AG04449 (cell line): ENCODE measurements at places on chromosomes 5 and 9.
A peak's percentile ranks its signal among the peaks of the same experiment; 100 is the strongest.

DNA sequence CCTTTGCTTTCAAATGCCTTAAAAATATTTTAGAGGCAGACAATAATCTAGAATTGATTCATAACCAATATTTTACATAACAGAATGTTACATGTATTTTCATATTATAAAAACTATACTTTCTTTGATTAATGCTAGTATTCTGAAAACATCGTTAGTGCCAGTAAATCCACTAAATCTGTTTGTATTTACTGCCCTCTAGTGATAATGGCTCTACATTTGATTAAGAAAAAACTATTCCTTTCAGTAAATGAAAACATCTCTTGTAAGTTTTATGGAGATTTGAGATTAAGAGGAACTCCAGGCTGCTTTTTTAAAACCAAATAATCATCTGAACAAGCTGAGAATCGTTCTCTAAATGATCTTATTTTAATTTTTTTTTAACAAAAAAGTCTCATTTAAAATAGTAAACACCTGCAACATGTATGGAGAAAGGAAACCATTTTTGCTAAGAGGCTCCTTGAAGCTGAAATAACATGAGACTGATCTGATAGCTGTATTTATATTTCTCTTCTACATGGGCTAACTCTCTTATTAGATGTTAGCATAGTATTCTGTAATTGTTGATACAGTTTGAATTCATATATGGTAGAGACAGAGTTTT, 424.7 kb downstream of the RAB3C start:
- DNase-seq: no peak

DNA sequence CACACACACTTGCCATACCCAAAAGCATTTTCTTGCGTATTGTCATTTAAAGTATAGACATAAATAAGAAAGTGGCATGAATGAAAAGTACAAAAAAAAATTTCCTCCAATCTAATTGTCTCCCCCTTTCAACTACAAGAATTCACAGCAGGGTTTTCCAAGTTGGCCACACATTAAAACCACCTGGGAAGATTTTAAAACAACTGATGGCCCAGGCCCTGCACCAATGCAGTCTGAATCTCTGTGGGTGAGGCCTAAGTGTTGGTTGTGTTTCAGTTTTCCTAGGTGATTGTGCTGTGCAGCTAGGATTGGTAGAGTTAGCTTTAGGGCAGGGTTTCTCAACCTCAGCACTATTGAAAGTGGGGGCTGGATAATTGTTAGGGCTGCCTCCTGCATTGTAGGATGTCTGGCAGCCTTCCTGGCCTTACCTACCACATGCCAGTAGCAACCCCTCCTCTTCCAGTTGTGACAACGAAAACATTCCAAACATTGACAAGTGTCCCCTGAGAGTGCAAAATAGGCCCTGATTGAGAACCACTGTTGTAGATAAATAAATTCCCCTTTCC, 337.1 kb downstream of the KIAA0825 start:
- no peak for DNase-seq

DNA sequence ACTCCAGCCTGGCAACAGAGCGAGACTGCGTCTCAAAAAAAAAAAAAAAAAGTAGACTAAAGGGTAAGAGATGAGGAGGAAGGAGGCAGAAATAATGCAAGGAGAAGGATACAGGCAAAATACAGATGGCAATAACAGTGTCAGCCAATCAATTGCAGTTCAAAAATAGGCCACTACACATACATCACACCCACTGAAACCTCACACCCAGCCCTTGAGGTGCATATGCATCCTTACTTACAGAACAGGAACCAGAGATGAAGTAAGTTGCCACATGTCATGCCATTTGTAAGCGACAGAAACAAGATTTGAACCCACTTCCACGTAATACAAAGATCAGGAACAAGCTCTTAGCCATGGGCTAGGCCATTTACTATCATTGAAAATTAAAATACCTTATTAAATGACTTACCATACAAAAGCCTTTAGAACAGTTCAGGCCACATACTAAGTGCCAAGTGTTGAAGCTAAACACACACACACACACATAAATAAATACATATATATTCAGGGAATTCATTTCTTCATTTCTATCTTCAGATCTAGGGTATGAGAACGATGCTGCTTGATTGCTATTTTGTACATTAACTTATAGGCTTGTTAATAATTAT, 98.4 kb downstream of the FNBP1 start:
- no peak for DNase-seq

- DNase-seq: no peak
These were observed 159.8 kb downstream of the COL23A1 start for GRCh38 chr5:178430186-178431062.

DNA sequence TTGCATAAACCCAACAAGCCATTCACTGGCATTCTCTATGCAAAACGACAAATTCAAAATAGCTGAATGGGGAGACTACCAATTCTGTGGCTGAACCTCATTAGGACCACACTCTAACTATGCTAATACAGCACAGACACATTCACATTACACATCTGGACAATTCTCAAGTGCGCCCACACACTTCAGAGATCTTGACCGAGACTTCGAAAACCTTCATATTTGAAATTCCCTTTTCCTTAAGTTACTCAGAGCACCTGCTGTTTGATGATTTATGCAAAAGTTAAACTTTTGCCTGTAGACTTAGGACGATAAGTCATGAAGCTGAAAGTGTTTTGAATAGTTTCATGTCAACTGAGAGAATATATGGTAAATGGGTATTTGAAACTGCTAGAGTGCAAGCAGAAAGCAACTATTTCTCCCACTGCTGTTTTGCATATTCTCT, 111.9 kb downstream of the FBN2 start:
- no peak for DNase-seq

DNA sequence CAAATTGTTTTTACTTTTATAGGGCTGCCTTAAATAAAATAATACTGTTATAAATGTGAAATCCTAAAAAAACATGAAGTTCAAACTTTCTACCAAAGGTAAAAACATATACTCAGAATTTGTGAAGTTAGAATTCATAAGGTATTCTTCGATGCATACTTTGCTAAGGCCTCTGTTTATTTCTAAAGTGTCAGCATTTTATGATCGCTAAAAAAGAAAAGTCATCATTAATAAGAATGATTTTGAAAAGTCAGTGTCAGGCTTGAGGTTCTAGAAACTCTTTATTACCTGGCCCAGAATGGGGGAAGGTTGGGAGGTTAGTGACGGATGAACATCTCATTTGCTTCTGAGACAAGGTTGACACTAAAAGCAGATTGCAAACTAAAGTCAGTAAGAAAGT, 26.2 kb upstream of the NADK2 start:
- DNase-seq: no peak

DNA sequence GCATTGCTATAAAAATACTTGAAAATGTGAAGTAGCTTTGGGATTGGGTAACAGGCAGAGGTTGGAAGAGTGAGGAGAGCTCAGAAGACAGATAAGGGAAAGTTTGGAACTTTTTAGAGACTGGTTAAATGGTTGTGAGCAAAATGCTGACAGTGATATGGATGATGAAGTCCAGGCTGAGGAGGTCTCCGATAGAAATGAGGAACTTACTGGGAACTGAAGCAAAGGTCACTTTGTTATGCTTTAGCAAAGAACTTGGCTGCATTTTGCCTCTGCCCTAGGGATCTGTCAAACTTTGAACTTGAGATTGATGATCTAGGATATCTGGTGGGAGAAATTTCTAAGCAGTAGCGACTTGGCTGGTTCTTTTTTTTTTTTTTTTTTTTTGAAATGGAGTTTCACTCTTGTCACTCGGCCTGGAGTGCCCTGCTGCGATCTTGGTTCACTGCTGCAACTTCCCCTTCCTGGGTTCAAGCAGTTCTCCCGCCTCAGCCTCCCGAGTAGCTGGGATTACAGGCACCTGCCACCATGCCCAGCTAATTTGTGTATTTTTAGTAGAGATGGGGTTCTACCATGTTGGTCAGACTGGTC, 998.9 kb downstream of the TLE1 start:
- DNase-seq: no peak

GRCh38 chr5:8840237-8840636, 705.6 kb downstream of the SEMA5A start:
- no peak for DNase-seq

GRCh38 chr9:132514011-132514744, 68.2 kb upstream of the BARHL1 start:
- DNase-seq: no peak

- no peak for DNase-seq
These were observed 12.0 kb downstream of the GLRX start for GRCh38 chr5:95810305-95811125.

- no peak for DNase-seq
These were observed 69.9 kb downstream of the STK10 start for GRCh38 chr5:172117977-172118701.

DNA sequence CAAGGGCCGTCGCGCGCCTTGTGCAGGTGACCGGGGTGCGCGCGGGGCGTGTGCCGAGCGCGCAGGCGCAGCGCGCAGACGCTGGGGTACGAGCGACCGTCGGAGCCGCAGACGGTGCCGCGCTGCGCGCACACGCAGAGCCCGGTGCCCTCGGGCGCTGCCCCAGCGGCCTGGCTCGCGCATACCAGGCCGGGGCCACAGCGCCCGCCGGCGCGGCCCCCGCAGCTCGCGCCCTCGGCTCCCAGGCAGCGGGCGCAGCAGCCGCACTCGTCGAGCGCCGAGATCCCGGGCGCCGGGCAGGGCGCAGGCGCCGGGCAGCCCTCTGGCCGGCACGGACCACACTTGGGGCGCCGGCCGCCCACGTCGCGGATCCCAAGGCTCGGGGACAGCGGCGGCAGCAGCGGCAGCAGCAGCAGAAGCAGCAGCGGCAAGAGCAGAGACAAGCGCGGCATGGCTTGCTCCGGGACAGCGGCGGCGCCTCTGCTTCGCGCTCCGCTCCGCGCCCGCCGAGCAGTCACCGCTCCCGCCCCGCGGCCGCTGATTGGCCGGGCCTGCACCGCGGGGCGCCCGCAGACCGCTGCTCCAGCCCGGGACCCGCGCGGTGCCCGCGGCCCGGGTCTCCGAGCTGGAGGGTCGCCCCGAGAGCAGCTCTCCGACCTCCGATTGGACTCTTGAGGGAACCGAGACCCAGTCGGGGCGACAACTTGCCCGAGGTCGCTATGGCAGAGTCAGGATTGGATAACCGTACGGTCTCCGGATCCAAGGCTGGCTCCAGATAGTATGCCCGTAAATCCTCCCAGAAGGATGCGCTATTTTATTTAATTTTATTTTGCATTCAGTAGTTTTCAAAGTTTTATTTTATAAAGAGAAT, at the start of gene IGFBPL1:
Gene IGFBPL1, minus strand, starts transcription at position 482 of the 871 bp plus-strand sequence. Its CDS starts 30 bp downstream, at position 452.
- no peak for DNase-seq

DNA sequence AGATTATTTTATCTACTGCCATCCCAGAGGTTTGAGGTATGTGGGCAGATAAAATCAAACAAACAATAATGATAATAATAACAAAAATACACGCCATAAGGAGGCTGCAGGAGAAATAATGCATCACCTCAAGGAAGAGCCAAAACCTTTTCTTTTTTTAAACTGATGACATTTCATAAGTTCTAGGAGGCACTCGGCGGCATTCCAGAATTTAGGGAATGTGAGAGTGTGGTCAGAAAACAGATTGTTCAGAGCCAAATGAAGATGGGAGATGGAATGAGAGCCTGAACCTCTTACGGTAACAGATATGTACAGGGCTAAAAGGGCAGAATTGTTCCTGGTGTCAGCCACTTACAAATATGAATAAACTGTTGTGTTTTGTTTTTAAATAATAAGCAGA, 615.0 kb upstream of the CHD1 start:
- no peak for DNase-seq

- no peak for DNase-seq
These were observed 207.2 kb downstream of the ADAMTS12 start for GRCh38 chr5:33684496-33685159.

DNA sequence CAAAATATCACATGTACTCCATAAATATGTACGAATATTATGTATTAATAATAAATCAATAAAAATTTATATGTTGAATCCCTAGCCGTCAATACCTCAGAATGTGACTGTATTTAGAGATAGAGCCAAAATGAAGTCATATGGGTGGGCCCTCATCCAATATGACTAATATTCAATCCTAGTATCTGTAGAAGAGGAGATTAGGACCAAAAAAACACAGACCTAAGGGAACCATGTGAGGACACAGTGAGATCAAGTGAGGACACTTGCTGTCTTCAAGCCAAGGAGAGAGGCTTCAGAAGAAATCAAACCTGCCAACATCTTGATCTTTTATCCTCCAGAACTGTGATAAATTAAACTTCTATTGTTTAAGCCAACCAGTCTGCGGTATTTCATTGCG, 3.7 kb upstream of the AMACR start:
- no peak for DNase-seq

- no peak for DNase-seq
These were observed 14.7 kb upstream of the LHX2 start for GRCh38 chr9:123996731-123997421.

- no peak for DNase-seq
These were observed 95.1 kb upstream of the ITGA1 start for GRCh38 chr5:52692606-52693005.

DNA sequence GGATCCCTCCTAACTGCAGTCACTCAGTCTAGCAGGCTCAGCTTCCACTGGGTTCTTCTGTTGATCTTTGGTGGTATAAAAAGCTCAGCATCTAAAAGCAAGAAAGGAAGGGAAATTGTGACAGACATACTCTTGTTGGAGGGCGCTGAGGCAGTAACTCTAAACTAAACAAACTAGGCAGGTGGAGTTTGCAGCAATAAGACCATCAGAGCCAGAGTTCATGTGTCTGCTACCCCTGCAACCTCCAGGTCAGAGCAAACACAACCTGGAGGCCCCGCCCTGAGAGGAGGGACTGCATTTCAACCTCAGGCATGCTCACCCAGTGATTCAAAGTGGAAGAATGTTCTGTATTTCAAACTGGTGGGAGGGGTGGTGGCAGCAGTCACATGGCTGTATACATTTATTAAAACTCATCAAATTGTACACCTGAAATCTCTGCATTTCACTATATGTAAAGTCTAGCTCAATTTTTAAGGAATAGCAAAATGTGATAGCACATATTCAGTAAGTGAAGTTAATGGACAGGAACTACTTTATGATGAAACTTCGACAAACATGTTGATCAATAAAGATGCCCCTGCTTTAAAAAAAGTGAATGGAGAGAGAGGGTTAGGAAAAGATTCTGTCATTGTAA, 7.1 kb downstream of the ACTL7A start:
- DNase-seq: peak; percentile 4

DNA sequence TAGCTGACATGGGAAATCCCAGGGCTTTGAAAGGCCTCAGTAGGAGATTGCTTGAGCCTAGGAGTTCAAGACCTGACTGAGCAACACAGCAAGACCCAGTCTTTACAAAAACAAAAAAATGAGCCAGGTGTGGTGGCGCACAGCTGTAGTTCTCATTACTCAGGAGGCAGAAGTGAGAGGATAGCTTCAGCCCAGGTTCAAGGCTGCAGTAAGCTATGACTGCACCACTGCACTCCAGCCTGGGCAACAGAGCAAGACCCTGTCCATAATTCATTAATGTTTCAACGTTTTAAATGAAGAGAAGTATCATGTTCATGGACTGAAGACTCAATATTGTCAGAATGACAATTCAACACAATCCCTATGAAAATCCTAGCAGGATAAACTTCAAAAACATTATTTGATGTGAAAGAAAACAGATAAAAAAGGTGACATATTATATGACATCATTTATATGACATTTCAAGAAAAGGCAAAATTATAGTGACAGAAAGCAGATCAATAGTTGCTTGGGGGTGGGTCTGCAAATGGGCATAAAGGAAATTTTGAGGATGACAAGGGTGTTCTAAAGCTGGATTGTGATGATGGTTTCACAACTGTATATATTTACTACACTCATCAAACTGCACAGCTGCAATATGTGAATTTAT, 3.7 kb downstream of the KIF3A start:
- DNase-seq: no peak

- no peak for DNase-seq
These were observed 178.8 kb downstream of the CSNK1G3 start for GRCh38 chr5:123690821-123691220.
